PC-9 (cell line): ENCODE measurements at places on chromosomes 12 and 14. TPM values are rescaled to one million over a fixed set of nuclear protein-coding genes. Genes with fewer than 3 reads are reported as not detected.

PLA2G1B gene
- total RNA-seq, result not detected in 2 replicates

KLRG1 gene
- total RNA-seq, result 0.90 and 1.8 TPM in 2 replicates

ANKRD33 gene
- total RNA-seq, result not detected in 2 replicates

SLC17A8 gene
- total RNA-seq, result not detected in 2 replicates

WSCD2 gene
- not detected in 2 replicates for total RNA-seq

SLC2A14 gene
- 0.13 TPM in 1 of 2 replicates, not detected in the other for total RNA-seq

IKBIP gene
- total RNA-seq, result 6.6 and 7.2 TPM in 2 replicates

CHGA gene
- not detected in 2 replicates for total RNA-seq

CCDC38 gene
- total RNA-seq, result 0.25 and 0.35 TPM in 2 replicates

FAM186B gene
- total RNA-seq, result 1.3 and 1.7 TPM in 2 replicates

EIF2S3B gene
- 0.96 and 1.0 TPM in 2 replicates for total RNA-seq

LRRIQ1 gene
- 4.2 and 5.2 TPM in 2 replicates for total RNA-seq

BEST3 gene
- total RNA-seq, result 0.17 TPM in 1 of 2 replicates, not detected in the other

- H3K27me3 ChIP-seq, result no peaks in the 10 kb centered on the region
- H3K4me1 ChIP-seq, result no peaks in the 10 kb centered on the region
- DNase-seq, result no peak
- H3K36me3 ChIP-seq, result no peaks in the 10 kb centered on the region; the same call in 1 of the 2 replicates
- no peak overlapping the region for H3K4me3 ChIP-seq
Observed at GRCh38 chr14:35261774-35262173, 30.4 kb upstream of the PSMA6 start.

DNA sequence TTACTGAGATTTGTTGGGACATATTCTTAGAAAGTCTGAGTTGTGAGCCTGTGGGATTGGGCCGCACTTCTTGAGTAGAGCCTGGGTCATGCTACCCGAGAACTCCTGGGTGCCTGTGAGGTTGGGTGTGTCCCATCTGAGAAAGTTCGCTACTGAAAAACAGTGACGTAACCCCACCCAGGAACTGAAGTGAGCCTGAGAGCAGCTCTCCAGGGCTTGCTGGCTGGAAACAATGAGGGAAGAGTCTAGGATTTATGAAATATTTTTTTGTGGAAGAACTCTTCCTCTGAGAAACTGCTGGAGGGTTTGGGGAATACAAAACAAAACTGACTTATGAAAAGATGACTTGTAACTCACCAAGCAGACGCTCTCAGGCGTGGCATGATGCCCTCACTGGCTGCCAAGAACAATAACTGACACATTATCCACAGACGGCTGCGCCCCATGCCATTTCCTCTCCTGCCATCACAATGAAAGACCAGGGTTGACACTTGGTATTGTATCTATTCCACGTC, 69.2 kb downstream of the RASSF3 start:
- H3K27me3 ChIP-seq, result no peaks in the 10 kb centered on the region
- peak; percentile 68 for DNase-seq
- peak overlapping the region; percentile 45; the same call in 1 of the 2 replicates for H3K4me3 ChIP-seq
- H3K27ac ChIP-seq, result peak overlapping the region; percentile 91
- peaks cover 59% of the 10 kb centered on the region for H3K4me1 ChIP-seq

- no peak for DNase-seq
- H3K4me1 ChIP-seq, result no peaks in the 10 kb centered on the region
- H3K4me3 ChIP-seq, result no peak overlapping the region
- no peak overlapping the region for H3K27ac ChIP-seq
- H3K36me3 ChIP-seq, result peaks cover 34% of the 10 kb centered on the region; the same call in 1 of the 2 replicates
Observed at GRCh38 chr12:118033323-118033722, 16.8 kb downstream of the RFC5 start.

DNA sequence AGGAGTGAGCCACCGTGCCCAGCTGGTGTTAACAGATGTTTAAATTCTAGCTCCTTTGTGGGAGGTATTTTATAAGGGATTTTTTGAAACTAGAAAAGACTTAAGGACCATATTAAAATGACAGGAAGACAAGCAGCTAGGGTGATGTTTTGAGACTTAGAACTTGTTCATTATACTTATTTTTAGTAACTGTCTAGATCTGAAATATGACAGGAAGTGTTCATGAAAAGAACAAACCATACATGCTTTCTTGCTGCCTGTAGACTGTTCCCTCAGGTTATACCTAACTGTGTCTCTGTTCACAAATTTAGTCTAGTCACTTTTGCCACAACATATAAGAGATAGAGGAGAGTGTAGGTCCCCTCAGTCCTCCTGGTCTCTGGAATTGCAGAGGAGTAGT, 36.9 kb upstream of the KCNH3 start:
- DNase-seq, result no peak
- no peak overlapping the region for H3K27ac ChIP-seq
- no peaks in the 10 kb centered on the region for H3K27me3 ChIP-seq
- H3K36me3 ChIP-seq, result no peaks in the 10 kb centered on the region; the same call in 1 of the 2 replicates
- no peaks in the 10 kb centered on the region for H3K4me1 ChIP-seq

GRCh38 chr12:54437697-54438096, 18.6 kb upstream of the ITGA5 start:
- H3K27me3 ChIP-seq, result no peaks in the 10 kb centered on the region
- 0 out of 2 replicates have a peak, but pooled peaks cover 8% of the 10 kb centered on the region for H3K4me1 ChIP-seq
- H3K27ac ChIP-seq, result no peak overlapping the region

GRCh38 chr12:130752692-130753230, 36.7 kb upstream of the RIMBP2 start:
- H3K27ac ChIP-seq, result no peak overlapping the region
- no peaks in the 10 kb centered on the region for H3K4me1 ChIP-seq
- no peak overlapping the region for H3K4me3 ChIP-seq
- no peak for DNase-seq
- peaks cover 60% of the 10 kb centered on the region for H3K27me3 ChIP-seq

DNA sequence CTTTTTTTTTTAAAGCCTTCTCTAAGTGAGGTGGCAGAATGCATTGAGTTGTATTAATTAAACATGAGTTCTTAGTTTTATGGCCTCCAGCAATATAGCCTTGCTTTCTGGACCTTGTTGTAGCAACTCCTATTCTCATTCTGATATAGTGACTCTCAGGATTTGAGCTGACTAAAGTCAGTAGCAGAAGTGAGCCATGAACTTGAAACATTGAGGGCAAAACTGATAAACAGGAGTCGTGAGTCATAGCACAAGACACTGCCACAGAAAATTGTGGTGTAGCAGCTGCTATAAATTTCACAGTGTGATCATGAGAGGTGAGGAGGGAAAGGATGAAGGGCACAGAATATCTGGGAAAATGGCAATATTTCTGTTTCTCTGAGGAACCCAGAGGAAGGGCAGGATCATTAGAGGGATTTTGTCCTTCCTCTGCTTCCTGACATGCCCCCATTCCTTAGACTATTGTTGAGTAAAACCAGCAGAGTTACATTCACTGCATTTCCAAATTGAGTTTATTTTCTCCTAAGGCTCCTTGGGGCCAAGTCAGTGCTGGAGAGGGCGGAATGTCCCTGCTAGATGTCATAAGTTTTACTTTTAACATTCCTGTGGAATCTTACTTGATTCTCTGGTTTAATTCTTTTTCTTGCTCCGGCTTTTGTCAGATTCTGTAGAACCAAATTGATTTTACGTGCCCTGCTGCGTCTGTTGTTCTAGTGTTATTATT, 7.5 kb downstream of the KLRG1 start:
- no peak overlapping the region for H3K4me3 ChIP-seq
- H3K27ac ChIP-seq, result no peak overlapping the region
- H3K4me1 ChIP-seq, result no peaks in the 10 kb centered on the region
- H3K36me3 ChIP-seq, result no peaks in the 10 kb centered on the region
- no peaks in the 10 kb centered on the region for H3K27me3 ChIP-seq
- DNase-seq, result peak; percentile 42

- DNase-seq, result no peak
- no peaks in the 10 kb centered on the region for H3K4me1 ChIP-seq
- H3K27me3 ChIP-seq, result no peaks in the 10 kb centered on the region
- H3K27ac ChIP-seq, result no peak overlapping the region
Observed at GRCh38 chr14:30252783-30253674, 305.9 kb upstream of the G2E3 start.

GRCh38 chr12:95182868-95183415, 34.3 kb downstream of the FGD6 start:
- 0 out of 2 replicates have a peak, but pooled peaks cover 4% of the 10 kb centered on the region for H3K36me3 ChIP-seq
- no peaks in the 10 kb centered on the region for H3K27me3 ChIP-seq
- DNase-seq, result peak; percentile 38

DNA sequence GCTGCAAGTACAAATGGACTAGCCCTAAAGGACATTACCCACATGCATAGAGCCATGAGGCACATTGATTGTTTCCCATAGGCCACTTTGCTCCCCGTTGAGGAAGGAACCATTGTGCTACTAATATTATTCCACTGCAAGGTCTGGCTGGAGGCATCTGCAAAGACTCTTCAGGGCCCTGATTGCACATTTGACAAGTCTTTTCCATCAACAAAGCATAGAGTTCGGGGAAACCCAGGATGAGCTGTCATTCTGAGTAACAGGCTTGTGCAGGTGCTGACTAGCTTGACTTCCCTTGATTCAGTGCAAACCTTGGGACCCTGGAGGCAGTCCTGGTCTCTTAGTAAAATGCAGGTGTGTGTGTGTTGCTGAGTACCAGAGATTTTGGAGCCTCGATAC, 73.8 kb downstream of the SUSD6 start:
- H3K4me3 ChIP-seq, result no peak overlapping the region
- no peaks in the 10 kb centered on the region for H3K36me3 ChIP-seq
- no peak overlapping the region for H3K27ac ChIP-seq
- no peak for DNase-seq

DNA sequence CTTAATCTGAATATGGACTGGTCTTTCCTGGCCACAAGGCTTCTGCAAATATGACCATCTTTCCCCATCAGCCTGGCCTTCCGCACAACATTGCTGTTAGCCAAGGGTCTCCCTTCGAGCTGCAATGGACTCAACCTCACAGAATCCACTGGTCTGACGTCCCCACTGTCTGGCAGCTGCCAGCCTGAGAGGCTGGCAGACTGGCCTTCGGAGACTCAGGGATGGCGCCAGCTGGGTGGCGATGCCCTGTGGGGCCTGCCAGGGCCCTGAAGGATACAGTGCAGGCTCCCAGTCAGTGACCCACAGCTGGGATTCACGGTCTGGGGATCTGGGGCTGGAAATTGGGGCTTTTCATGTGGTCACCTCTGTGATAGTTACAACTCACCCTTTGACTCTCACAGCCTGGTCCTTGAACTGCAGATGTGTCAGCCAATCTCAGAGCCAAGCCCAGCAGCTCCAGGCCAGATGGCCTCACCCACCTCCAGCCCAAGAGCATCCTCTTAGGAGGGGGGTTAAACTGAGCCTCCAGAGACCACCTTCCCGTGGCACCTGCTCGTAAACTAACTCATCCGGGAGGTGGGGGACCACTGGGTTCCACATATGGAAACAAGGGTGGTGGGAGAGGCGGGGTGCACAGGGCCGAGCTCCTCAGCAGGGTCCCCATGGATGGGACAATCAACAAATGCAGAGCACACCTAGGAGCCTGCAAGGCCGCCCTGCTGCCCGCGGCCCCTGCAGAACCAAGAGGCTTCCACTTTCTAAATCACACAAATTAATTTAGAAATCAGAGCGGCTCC, 21.1 kb upstream of the C14orf180 start:
- H3K4me1 ChIP-seq, result no peaks in the 10 kb centered on the region
- DNase-seq, result no peak
- peaks cover 98% of the 10 kb centered on the region for H3K27me3 ChIP-seq
- H3K36me3 ChIP-seq, result no peaks in the 10 kb centered on the region
- no peak overlapping the region for H3K4me3 ChIP-seq
- no peak overlapping the region for H3K27ac ChIP-seq

GRCh38 chr14:89771251-89771650, 183.3 kb downstream of the EFCAB11 start:
- H3K36me3 ChIP-seq, result no peaks in the 10 kb centered on the region
- DNase-seq, result no peak
- H3K4me3 ChIP-seq, result no peak overlapping the region
- H3K27ac ChIP-seq, result no peak overlapping the region
- H3K4me1 ChIP-seq, result no peaks in the 10 kb centered on the region

GRCh38 chr12:19846574-19846973, 407.3 kb downstream of the AEBP2 start:
- no peak overlapping the region for H3K4me3 ChIP-seq
- no peaks in the 10 kb centered on the region for H3K36me3 ChIP-seq
- H3K27me3 ChIP-seq, result no peaks in the 10 kb centered on the region
- H3K27ac ChIP-seq, result no peak overlapping the region

- no peak overlapping the region for H3K4me3 ChIP-seq
- H3K27me3 ChIP-seq, result no peaks in the 10 kb centered on the region
Observed at GRCh38 chr14:68506021-68506644, 286.7 kb downstream of the ZFP36L1 start.

- H3K36me3 ChIP-seq, result no peaks in the 10 kb centered on the region
- no peak overlapping the region for H3K27ac ChIP-seq
Observed at GRCh38 chr12:85356596-85357385, 76.8 kb downstream of the ALX1 start.

GRCh38 chr14:58978343-58978742, 210.1 kb upstream of the DAAM1 start:
- no peaks in the 10 kb centered on the region for H3K36me3 ChIP-seq
- no peak overlapping the region for H3K4me3 ChIP-seq
- H3K27me3 ChIP-seq, result peaks cover 6% of the 10 kb centered on the region; the same call in 1 of the 2 replicates
- DNase-seq, result no peak
- H3K4me1 ChIP-seq, result no peaks in the 10 kb centered on the region
- H3K27ac ChIP-seq, result no peak overlapping the region

DNA sequence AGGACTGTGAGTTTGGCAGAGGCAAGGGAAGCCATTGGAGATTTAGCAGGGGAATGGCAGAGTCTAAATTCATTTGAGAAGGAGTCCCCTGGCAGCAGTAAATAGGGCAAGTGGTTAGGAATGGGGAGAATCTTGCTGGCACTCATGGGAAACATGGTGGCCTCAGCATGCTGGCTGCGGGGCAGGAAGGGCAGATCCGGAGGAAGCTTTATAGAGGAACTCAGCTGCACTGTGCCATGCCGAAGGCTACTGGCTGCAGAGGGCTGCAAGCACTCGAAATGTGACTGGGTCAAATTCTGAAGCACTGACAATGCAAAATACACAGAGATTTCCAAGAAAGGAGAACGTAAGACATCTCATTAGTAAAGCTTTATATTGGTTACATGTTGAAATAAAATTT, 23.9 kb downstream of the CCNK start:
- no peaks in the 10 kb centered on the region for H3K27me3 ChIP-seq
- H3K4me3 ChIP-seq, result no peak overlapping the region
- H3K36me3 ChIP-seq, result 0 out of 2 replicates have a peak, but pooled peaks cover 3% of the 10 kb centered on the region
- no peak overlapping the region for H3K27ac ChIP-seq
- no peaks in the 10 kb centered on the region for H3K4me1 ChIP-seq

- H3K27ac ChIP-seq, result no peak overlapping the region
- H3K27me3 ChIP-seq, result no peaks in the 10 kb centered on the region
- DNase-seq, result no peak
Observed at GRCh38 chr12:9751204-9752144, 9.2 kb downstream of the CD69 start.

- H3K4me3 ChIP-seq, result peak overlapping the region; percentile 67
- peak; percentile 95 for DNase-seq
- peak overlapping the region; percentile 89 for H3K27ac ChIP-seq
- H3K27me3 ChIP-seq, result no peaks in the 10 kb centered on the region
- peaks cover 27% of the 10 kb centered on the region for H3K36me3 ChIP-seq
- peaks cover 88% of the 10 kb centered on the region for H3K4me1 ChIP-seq
Observed at GRCh38 chr14:61750708-61751474, 11.3 kb upstream of the SNAPC1 start.

- no peaks in the 10 kb centered on the region for H3K4me1 ChIP-seq
- no peaks in the 10 kb centered on the region for H3K36me3 ChIP-seq
- DNase-seq, result no peak
- no peak overlapping the region for H3K27ac ChIP-seq
Observed at GRCh38 chr14:19754172-19754571, 10.8 kb downstream of the OR4Q3 start.
